ENCODE measurements at places on chromosomes 5 and 9.

DNA sequence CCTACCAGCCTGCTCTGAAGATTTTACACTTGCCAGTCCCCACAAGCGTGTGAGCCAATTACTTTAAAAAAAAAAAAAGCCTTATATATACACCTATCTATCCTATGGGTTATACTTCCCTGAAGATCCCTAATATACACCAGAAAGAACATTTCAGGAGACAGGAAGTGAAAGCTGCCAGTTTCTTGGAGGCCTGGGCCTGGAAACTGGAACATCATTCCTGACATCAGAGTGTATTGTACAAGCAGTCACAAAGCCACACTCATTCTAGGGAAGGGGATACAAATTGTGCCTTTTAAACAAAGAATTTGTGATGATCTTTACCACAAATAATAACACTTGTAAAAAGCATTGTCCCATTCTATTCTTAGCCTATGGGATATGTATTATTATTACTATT lies 98.3 kb upstream of the FBN2 start:
- no peak for DNase-seq

DNA sequence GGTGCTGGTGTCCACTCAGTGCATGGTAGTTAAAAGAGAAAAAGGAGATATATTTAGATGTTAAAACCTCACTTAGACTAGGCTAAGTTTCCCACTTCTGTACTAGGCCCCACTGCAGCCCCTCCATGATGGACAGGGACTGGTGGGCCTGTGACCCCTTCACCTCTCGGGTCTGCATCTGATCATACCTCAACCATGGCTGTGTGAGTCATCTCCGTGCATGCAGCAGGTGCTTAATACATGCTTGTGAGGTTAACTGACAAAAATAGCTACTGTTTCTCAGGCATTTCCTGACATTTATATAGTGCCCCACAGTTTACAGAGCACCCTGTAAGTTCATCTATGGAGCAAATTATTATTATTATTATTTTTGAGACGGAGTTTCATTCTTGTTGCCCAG lies 8.4 kb upstream of the URM1 start:
- DNase-seq, result no peak

DNA sequence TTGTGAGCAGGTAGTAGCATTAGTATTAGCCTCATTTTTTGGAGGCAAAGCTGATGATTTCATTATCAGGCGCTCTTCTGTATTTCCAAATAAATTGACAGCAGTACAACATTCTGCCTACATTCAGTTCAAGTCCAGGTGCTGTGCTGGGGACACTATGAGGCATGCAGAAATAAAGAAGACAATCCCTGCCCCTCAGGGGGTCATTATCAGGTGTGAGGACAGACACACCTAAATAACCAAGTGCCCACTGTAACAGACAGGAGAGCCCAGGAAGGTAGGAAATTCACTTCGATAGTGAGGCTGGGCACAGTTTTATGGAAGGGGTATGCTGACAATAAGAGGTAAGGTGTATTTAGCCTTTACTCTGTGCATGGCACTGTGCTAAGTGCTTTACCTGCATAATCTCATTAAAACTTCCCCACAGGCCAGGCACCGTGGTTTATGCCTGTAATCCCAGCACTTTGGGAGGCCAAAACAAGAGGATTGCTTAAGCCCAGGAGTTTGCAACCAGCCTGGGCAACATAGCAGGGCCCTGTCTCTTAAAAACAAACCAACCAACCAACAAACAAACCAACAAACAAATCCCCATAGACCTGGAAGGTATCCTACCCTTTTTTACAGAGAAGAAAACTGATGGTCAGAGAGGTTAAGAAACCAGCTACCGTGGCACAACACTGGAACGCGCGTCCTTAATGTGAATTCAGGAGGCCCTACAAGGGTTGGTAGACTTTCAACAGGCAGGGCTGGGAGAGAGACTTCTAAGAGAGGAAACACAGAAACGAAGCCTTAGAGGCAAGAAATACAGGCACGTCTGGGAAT lies 17.5 kb upstream of the GPX3 start:
- DNase-seq, result no peak

- DNase-seq, result no peak
Measured at GRCh38 chr9:134063088-134063570, 4.7 kb downstream of the BRD3 start.

DNA sequence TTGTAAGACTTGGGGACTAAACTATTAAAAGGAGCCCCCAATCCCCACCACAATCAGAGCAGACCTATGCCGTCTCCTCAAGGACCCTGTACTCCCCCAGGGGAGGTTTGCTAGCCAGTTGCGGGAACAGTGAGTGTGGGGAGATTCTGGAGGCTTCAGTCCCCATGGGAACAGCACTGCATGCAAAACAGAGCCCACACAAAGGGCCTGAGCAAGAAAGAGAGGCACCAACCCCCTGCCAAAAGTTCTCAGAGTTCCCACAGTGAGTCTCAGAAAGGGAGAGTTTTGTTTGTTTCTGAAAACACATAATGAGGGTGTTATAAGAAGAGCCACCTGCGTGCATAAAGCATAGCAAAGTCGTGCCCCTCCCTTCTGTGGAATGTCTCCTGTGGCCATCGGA lies 56.6 kb downstream of the CFAP90 start:
- DNase-seq, result no peak

- DNase-seq, result no peak
Measured at GRCh38 chr5:67245259-67245846, 48.8 kb upstream of the CD180 start.
